ENCODE measurements at places on chromosomes 1 and 21.

DNA sequence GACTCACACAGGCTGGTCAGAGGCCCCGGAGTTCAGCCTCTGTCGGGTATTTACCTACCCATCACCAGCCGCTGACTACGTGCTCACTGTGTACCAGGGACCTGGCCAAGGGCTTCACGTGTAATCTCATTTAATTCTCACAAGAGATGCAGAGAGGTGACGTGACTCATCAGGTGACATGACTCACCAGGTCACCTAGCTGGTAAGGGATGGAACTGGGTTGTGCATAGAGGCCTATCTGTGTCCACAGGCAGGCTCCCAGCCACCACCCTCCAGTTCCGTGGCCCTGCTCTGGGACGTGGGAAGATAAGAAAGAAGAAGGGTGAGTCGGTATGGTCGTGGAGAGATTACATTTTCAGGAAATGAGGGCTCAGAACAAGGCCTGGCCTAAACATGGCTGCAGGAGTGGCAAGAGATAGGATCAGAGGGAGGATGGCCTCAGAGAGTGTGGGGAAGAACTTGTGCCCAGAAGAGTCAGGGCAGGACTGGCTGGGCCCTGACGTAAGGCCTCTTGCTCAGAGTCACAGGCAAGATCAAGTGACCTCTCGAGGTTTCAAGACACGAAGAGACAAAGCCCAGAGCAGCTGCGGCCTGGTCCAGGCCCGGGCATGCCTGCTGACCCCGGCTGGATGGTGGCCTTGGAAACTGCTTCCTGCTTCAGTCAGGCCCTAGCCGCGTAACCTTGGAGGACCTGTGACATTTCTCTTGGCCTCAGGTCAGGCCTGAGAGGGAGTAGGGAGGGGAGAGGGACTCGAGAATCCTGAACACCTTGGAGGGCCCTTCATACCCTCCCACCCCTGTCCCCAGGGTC lies 52.7 kb upstream of the WASF2 start:
- DNase-seq: peak; percentile 57

GRCh38 chr1:174800216-174800851 lies 199.4 kb upstream of the CACYBP start:
- DNase-seq: peak; percentile 7

- no peak for DNase-seq
These were observed 6.4 kb downstream of the COL8A2 start for GRCh38 chr1:36118447-36119204.

GRCh38 chr1:26585471-26585870 lies 55.9 kb downstream of the RPS6KA1 start:
- peak; percentile 51 for DNase-seq

GRCh38 chr1:113677250-113678158 lies 81.8 kb downstream of the PHTF1 start:
- peak; percentile 66 for DNase-seq
